ENCODE measurements at places on chromosomes 7 and 10. TPM values are rescaled to one million over a fixed set of nuclear protein-coding genes. Genes with fewer than 3 reads are reported as not detected.
A peak's percentile ranks its signal among the peaks of the same experiment; 100 is the strongest.

DNA sequence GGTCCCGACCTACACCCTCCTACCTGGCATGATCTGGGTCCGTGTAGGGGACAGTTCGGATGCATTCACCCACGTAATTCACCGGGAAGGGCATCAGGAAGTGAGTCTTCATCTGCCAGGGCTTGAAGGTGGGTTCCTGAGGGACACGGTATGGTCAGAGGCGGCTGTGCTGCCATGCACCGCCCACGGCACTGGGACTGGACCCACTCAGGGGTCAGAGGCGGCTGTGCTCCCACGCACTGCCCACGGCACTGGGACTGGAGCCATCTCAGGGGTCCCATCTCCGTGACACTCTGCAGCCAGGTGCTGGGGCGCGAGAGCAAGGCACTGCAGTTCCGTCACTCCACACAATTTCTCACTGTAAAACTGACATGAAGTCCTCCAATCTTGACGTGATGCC is 29.2 kb downstream of the PITRM1 start:
- no peak for DNase-seq

GRCh38 chr10:114319406-114320248 is 80.6 kb downstream of the VWA2 start:
- DNase-seq: no peak

Gene OLAH
- not detected for total RNA-seq

Gene SLC39A12
- total RNA-seq: not detected

DNA sequence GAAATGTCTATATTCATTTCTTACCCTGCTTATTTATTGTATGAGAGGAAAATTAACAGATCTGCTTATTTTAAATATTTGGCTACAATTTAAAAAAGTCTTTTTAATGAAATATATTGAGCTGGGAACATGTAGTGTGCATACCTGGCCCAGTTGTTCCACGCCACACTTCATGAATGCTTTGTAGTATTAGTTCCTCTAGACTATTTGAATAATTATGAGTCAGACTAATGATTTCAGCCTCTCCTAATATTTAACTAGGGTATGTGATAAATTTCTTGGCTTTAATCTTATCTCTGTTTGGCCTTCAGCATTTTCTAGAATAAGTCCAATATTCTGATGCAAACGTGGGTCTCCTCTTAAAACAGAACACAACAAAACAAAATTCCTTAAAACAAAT is 226.6 kb downstream of the CREB5 start:
- DNase-seq: no peak

- peak; percentile 91 for DNase-seq
These were observed 20.0 kb downstream of the LRRD1 start for GRCh38 chr7:92158660-92159575.

Gene ATP6V0A4
- total RNA-seq: not detected

GRCh38 chr10:51986516-51986915 is 287.1 kb upstream of the CSTF2T start:
- DNase-seq: no peak

DNA sequence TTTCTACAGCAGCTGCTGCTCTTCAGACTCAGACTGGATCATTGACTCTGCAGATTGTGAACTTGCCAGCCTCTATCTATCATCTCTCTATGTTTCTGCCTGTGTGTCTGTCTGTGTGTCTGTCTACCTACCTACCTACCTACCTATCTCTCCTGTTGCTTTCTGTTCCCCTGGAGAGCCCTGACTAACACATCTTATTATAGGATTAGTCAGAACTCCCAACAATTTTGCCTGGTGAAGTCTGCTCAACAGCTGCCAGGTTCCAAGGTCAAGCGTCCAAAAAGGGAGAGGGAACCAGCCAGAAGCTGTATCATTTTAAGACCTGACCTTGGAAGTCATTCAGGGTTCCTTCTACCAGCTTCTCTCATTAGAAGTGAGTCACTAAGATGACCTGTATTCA is 579.0 kb upstream of the DPP6 start:
- no peak for DNase-seq

Gene GLI3
- total RNA-seq: 7.0 TPM

- no peak for DNase-seq
These were observed 734.6 kb upstream of the SORCS1 start for GRCh38 chr10:107899075-107899474.

DNA sequence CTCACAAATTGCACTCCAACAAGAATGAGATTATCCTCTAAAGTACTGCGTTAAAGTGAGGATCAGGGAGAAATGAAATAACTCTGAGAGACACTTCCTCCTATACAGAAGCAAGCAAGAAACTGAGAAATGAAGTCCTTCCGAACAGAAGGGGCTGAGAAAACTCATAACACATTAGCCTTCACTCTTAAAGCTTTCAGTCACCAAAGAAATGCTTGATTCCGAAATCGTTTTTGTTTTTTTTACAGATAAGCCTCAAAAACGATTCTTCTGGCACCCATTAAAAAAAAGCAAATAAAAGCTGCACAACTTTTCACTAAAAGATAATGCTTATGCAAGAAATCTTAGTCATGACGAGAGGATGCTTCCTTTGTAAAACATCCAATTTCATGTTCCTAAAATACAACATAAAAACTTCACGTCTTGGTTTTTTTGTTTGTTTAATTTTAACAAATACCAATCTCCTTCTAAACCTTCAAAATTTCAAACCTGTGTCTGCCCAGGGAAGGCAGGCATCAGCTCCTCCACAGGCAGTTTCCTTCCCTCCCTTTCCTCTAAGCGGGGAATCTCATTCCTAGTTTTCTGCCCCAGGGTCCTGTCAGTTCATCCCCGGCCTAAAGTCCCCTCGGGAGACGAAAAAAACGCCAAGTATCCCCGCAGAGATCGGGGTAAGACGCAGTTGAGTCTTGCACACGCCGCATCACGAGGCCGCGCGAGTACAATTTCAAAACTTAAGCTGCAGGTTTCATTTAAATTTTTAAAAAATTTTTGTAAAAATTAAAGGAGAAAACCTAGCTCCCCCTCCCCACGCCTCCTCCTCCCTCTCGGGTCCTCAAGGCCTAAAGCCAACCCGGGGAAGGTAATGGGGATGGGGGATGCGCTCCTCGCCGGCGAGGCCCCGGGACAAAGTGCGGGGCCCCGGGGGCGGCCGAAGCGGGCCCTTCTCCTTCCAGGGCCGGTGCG is 1.1 kb downstream of the BAZ1B start:
- DNase-seq: peak; percentile 59

DNA sequence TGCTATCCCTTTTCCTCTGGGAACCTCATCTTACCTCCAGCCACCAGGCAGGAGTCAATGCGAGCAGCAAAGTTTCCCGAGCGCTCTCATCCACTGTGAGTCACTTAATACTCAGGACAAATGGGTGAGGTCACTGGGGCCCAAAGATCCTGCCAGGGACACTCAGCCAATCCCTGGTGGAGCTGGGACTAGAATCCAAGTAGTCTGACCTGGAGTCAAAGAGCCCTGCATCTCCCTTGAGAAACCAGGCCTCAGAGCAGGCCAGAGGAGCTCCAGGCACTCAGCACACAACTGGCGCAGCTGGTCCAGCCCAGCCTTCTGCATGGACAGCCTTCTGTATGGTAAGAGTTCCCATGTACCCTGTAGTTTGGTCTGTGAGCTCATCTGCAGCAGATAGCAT is 142.3 kb downstream of the MAPK8 start:
- DNase-seq: peak; percentile 59

DNA sequence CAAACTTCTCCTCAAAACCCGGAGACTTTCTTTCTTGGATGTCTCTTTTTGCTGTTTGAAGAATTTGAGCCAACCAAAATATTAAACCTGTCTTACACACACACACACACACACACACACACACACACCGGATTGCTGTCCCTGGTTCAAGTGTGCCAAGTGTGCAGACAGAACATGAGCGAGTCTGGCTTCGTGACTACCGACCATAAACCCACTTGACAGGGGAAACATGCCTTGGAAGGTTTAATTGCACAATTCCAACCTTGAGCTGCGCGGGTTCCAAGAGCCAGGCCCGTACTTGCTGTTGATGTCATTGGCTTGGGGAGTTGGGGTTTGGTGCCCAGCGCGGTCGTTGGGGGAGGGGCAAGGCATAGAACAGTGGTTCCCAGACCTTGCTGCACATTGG is 1.7 kb downstream of the EGFR start:
- peak; percentile 72 for DNase-seq

- no peak for DNase-seq
These were observed 186.6 kb downstream of the FANK1 start for GRCh38 chr10:126083009-126083408.

GRCh38 chr7:539731-540411 is 20.2 kb upstream of the PDGFA start:
- DNase-seq: peak; percentile 34

DNA sequence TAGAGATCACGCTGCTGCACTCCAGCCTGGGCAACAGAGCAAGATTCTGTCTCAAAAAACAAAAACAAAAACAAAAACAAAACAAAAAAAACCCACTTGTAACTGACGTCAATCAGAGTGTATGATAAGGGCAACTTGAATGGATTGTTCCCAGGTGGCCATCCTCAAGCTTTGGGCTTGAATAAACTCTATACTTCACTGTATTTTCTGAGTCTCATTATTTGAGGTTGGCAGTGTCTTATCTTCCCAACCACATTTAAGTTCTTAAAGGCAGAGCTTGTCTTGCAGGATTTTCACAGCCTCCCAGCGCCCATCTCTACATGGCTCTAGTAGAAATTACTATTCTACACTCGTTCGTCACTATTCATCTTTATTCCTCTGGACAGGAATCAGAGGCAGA is 5.1 kb upstream of the OAT start:
- no peak for DNase-seq

Gene OPN1SW
- total RNA-seq: not detected

Gene CYP17A1
- total RNA-seq: not detected

Gene PHKG1
- total RNA-seq: 3.4 TPM

Gene LBX1
- 0.08 TPM for total RNA-seq

- DNase-seq: no peak
These were observed 2.1 kb upstream of the MBL2 start for GRCh38 chr10:52774600-52775106.

Gene NPC1L1
- not detected for total RNA-seq
